Activated T-cell treated with anti-CD3 and anti-CD28 coated beads for 1 hour (primary cell): ENCODE measurements at places on chromosomes 16 and 17.

DNA sequence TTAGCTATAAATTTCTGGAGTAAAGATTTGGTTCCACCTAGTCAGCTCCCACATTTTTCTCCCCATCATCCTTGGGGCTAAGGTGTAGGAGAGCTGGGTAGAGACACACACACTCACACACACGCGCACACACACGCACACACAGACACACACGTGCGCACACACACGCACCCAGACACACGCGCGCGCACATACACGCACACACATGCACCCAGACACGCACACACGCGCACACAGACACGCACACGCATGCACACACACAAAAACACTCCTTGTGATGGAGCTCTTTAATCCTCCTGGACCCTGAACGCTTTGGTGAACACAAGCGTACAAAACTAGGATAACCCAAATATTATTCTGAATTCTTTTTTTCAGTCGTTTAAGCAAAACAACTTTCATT is 253.6 kb downstream of the C16orf95 start:
- DNase-seq, result no peak

GRCh38 chr16:55495616-55496289 is 13.1 kb upstream of the LPCAT2 start:
- DNase-seq, result no peak

DNA sequence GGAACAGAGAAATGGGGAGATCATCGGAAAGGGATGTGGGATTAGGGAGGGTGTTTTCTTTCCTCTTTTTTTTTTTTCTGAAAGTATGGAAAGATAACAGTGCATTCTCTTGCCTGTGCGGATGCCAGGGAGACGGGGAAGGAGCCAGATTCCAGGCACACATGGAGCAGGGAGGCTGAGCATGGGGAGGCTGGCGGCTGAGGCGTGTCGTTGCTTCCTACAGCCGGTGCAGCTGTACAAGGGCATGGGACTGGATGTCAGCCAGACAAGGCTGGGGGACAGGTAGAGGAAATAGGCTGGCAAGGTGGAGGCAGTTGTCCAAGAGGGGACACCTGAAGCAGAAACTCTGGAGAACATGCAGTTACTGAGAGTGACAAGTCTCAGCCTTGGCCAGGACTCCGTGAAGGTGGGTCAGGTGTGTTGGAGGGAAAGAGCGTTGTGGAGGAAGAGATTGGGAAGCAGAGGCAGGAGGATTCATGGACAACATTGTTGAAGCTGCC is 16.6 kb upstream of the ADORA2B start:
- no peak for DNase-seq

GRCh38 chr17:59432657-59433056 is 101.2 kb downstream of the YPEL2 start:
- DNase-seq, result no peak

DNA sequence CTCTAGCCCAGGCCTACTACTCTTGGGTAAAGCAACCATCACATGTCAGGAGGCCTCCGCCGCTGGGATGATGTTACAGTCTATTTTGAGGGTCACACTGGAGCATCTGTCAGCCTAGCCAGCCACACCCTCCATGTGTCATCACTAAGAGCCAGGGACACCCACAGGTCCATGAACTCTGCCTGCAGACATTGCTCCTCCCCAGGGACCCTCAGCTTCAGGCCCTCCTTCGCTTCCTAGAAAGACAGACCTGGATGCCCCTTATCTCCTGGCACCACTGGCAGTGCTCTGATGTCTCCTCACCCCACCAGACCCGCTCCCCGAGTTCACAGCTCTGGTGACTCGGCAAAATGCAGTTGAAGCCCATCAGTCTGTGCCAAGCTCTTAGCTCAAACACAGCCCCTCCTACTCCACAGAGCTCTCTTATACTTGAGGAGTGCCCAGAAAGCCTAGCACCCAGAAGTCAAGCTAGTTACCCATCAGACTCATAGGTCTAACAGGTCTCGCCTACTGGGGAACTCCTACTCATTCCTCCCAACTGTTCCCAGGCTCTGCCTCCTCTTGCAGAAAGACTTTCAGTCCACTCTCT is 5.9 kb downstream of the RANBP10 start:
- no peak for DNase-seq

DNA sequence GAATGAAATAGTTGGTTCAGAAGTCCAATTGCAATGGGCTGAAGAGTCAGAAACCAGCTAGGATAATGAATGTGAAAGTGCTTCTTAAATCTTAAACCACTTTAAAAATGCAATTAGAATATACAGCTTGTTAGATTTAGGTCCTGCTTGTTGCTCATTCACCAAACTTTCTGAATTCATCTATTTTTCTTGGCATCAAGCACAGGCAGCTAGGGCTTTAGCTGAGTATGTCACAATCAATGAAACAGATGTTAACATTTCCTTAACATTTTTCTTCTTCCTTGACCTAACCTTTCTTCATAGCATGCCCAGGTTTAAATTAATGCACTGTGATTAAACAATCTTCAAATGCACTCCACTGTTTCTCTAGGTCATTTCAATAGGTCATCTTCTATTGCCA is 14.4 kb downstream of the KIF2B start:
- no peak for DNase-seq

DNA sequence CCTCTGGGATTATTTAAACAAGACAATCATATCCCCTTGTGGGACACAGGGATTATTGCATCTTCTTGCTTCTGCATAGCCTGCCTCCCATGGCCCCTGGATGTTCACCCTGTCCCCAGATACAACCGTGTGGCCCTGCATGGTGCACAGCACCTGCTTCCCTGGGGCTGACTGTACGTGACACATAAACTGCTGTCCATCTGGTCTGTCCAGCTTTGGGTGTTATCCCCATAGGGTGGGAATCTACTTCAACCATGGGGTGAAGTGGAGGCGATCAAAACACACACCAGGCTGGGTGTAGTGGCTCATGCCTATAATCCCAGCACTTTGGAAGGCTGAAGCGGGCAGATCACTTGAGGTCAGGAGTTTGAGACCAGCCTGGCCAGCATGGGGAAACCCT is 138.8 kb downstream of the XYLT1 start:
- DNase-seq, result no peak

- DNase-seq, result no peak
Measured at GRCh38 chr16:56314244-56314850, 111.0 kb downstream of the AMFR start.

DNA sequence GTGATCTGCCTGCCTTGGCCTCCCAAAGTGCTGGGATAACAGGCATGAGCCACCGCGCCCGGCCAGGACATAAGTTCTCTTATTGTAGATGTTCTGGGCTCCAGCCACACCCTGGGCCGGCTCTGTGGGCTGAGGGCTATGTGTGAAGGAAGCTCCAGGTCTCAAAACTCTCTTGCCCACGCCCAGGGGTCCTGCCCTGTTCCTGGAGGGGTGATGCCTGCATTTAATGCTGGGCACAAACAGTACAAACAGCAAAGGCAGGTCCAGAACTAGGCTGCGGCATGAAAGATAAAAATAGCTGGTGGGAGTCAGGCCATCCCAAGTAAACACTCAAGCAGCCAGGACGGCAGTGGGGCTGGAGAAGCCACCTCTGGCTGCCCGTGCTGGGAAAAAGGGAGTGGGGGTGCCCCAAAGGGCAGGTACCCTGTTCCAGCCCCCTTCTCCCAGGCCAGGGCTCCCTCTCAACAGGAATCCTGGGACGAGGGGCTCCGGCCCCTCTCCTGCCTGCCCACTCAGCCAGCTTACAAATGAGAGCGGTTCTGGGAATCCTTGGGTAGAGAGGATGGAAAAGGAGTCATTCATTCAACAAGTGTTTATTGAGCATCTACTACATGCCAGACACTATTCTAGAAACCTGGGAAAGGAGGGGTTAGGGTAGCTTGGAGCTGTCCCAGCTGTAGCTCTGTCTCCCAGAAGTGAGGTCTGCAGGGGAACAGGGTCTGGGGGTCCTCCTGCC is 4.6 kb downstream of the TRIM47 start:
- DNase-seq, result no peak

DNA sequence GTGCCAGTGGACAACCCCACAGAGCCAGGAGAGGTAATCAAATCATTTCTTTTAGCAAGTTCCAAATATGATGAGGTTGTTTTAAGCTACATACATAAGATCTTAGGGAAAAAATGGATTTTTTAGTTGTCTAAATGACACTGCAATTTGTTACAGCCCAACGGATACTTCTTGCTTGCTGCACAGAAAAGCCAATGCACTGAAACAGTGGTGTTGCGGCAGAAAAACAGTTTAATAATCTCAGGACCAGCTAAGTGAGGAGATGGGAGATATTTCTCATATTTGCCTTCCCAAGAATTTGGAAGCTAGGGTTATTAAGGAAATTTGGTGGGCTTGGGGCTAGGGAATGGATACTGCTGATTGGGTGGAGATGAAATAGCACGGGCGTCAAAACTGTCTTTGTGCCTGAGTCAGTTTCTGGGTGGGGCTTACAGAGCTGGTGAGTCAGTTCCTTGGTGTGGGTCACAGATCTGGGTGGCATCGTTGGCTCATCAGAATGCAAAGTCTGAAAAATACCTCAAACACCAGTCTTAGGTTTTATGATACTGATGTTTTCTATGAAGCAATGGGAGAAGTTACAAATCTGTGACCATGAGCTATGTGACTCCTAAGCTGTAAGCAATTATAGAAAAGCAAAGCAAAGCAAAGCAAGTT is 255.4 kb downstream of the IRX3 start:
- DNase-seq, result no peak

DNA sequence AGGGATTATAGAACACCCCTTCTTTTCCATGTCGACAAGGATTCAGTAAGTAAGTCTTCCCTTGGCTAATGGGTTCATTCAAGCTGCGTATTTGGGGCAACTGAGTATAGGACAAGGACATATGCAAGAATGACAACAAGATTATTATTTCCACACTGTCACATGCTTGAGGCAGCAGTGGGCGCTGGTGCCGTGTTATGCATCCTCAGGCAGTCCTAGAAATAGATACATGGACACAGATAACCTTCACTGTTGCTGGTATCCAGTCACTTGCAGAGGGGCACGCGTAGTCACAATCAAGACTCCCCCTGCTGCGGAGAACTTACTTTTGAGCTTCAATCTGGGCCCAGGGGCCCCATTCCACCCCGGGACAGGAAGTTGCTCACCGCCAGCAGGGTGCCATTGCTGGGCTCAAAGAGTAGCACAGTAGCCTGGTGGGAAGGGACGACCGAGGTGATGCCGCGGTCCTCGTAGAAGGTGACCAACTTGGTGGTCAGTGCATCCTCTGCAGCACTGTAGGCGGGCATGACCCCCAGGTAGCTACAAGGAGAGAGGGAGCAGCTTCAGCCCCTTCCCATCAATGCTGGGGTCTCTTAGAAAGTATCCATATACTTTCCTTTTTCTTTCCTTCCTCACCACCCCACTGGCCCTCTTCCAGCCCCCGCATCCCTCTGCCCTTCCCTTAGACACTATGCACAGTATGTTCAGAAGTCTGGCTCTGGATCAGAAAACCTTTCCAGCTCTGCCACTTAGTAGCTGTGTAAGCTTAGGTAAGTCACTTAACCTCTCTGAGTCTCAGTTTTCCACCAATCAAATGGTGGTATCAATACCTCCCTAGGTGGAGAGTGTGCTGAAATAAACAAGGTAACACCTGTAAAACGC is 804 bp downstream of the CRYM start:
- DNase-seq, result no peak

DNA sequence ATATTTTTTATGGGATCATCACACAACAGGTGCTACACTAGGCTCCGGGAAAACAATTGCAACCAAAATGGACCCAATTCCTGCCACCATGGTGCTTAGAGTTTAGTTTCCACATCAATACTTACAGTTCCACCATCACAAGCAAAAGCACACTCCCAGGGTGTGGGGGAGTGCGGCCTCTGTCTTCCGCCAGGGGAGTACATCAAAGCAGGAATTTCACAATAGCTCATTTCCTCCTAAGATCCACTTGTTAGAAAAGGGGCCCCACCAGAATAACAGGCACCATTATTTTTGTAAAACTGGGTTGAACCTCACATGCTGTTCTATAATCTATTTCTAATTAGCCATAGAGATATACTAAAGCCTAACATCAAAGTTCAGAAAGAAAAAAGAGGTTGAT is 44.3 kb upstream of the PSMD7 start:
- DNase-seq, result no peak

DNA sequence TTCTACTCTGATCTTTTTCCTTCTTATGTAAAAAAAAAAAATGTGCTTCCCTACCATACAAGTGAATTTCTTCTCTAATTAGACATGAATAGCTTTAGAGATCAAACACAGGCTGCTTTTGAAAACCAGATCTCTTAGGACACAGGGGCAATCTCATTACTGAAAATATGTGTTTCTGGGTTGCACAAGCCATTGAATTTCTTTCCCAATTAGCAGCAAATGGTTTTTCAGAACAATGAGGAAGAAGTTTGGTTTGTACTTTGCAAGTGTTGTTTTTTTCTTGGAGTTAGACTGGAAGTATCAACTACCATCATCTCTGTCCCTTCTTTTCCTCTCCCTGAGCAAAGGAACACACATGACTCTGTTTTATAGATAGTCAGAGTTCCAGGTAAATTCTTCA is 5.6 kb upstream of the ANKS4B start:
- no peak for DNase-seq

- peak; percentile 81 for DNase-seq
Measured at GRCh38 chr17:40564883-40565768, at the start of gene CCR7. Gene CCR7, minus strand, starts transcription at chr17:40565472. Its CDS starts 63 bp downstream, at chr17:40565409.

DNA sequence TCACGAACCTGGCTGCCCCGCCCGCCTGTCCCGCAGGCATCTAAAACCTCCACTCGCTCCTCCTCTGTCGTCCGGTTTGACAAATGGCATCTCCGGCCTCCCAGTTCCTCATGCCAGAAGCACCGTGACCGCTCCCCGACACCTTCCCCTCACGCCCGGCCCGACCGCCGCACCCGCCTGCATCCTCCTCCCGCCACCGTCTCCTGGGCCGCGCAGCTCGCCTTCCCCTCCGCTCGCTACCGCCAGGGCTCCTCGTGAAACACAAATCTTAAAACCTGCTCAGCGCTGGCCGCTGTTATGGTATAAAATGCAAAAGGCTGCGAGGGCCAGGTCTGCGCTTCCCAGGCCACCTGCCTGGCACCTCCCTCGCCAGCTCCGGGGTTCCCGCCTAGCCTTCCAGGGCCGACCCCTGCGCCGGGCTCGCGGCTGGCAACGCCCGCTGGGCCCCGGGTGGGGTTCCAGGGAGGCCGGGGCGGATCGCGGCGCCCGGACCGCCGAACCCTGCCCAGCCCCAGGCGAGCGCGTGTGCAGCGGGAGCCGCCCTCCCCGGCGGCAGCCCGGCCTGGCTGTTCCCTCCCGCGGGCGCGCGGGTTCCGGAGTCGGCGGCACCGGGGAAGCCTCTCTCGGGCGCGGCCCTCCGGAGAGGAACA is 488 bp downstream of the SPSB3 start:
- DNase-seq, result peak; percentile 18

DNA sequence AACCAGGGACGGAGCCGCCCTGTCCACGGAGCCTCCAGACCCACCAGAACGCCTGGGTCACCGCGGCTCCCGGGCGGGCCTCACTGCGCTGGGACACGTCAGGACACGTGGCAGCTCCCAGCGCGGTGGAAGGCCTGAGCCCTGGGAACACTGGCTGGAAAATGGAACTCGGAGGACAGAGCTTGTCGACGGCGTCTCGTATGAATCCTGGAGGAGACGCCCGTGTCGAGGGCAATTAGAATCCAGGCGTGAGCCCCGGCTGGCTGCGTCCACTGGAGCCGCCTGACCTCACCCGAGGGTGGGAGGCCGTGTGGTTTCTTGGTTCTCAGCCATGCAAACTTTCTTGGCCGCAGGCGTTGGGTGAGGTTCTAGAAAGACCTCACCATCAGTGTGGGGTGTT is 173.9 kb downstream of the LAT start:
- no peak for DNase-seq
